ENCODE measurements at places on chromosomes 1 and 21. TPM values are rescaled to one million over a fixed set of nuclear protein-coding genes. Genes with fewer than 3 reads are reported as not detected.

GRCh38 chr1:159783724-159784123 is 3.0 kb downstream of the DUSP23 start:
- no peak for DNase-seq

DNA sequence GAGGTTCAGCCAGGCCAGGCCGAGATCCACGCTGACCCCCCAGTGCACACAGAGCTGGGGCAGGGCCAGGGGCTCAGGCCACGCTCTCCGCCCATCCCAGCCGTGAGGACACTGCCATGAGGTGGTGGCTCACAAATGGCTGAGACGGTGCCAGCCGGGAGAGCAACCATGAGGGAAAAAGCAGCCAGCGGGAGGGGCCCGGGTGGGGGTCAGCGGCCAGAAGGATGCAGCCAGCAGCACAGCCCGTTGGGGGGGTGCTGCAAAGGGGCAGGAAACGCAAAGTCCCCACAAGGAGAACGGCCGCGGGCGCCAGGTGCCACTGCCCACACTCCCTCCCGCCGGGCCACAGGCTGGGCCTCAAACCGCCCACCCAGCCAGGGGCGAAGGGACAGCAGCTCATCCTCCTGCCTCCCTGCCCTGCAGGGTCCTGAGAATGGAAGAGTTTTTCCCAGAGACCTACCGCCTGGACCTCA is 8.3 kb downstream of the TTLL10 start:
- DNase-seq: no peak

DNA sequence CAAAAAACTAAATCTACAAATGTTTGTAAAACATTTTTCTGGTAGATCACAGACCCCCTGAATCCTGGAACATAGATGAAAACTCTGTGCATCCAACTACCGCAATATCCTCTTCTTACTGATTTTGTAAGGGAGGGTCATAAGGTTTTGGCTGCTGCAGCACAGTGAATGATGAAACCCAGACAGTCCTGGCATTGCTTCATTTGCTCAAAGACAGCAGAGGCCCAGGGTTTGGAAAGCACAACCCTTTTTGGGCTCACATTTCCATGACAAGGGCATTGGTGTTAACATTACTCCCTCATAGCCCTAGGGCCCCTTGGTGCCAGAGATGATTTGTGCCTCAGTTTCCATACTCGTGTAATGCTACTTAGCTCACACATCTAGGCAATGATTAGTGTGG is 51.2 kb downstream of the PLXNA2 start:
- no peak for DNase-seq

DNA sequence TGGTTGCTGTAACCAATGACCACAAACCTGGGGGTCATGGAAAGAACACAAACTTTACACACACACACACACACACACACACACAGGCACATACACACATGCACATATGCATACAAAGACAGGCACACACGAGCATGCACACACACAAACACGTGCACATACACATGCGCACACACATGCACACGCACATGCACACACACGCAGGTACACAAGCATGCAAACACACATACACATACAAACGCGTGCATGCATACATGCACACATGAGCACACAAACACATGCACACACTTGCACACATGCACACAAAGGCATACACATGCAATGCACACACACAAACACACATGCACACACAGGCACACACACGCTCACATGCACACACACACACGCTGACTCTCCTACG is 44.0 kb downstream of the UBASH3A start:
- no peak for DNase-seq

DNA sequence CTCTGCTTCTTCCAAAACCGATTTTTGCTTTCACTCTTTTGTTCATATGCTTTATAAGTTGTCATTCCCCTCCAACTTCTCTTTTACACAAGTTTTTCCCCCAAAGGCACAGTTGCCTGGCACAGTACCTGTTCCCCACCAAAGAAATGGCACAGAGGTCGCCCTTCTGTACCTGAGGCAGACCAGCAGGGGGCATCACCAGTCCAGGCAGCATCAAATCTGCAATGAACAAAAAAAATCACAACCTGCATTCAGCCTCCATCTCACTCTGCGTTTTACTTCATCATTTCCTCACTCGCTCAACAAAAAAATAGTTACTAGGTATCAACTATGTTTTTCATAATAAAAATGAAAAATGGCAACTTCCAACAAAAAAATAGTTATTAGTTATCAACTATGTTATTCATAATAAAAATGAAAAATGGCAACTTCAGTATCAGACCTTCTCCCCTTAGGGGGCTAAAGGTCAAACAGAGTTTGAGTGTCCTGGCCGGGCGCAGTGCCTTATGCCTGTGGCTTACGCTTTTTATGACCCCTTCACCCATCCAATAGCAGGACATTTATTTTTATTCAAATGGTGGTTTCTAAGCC is 4.1 kb downstream of the EIF2D start:
- no peak for DNase-seq

GRCh38 chr1:55363268-55363667 is 148.1 kb upstream of the USP24 start:
- DNase-seq: no peak

The CNIH3 gene
- total RNA-seq: 3.8 TPM

GRCh38 chr1:180299479-180300221 is 69.6 kb downstream of the LHX4 start:
- no peak for DNase-seq

GRCh38 chr1:58903514-58904298 is 119.9 kb upstream of the JUN start:
- DNase-seq: peak; percentile 90

DNA sequence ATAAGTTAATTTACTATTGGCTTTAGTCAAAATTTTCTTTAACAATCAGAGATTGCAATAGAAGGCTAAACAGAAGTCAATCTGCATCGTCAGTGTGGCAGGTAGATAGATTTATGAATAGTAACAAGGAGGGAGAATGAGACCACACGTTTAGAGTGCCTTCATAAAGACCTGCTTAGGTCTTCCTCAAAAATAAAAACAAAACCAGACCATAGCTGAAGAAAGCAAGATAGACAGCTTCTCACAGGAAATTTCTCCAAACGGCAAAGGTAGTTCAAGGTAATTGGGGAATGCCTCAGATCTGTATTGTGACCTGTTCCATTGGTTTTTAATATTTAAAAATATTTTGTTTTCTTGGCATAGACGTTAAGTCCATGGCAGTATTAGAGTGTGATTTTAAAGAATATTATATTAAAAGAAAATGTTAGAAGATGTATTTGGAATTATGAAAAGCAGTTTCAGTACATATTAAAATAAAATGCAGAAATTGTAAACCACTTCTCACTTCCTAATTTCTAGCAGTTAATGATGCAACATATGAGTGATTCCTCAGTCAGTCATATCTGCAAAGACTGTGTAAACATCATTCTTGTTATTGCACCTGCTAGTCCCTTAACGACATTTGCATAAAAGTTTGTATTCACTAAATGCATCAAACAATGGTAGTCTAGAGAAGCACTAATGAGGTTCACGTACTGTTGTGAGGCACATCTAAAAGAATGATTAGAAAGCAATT is 278.0 kb downstream of the HLX start:
- no peak for DNase-seq

DNA sequence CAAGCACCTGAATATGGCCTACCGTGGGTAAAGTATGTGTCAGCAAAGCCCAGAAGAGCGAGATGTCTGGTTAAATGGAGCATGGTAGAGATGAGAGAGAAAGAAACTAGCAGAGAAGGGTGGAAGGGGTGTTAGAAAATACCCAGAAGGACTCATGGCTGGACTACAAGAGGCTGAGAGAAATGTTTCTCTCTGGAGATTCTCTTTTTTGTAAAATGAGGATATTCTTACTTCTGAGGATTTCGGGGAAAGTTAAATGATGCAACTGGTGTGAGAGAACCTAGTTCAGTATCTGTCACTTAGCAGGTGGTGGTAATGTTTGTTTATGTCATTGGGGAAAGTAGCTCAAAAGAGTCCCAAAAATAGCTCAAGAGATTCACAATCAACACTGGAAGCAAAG is 7.2 kb upstream of the EPS15 start:
- DNase-seq: no peak

- no peak for DNase-seq
Measured at GRCh38 chr1:40710581-40711315, 19.2 kb downstream of the NFYC start.

DNA sequence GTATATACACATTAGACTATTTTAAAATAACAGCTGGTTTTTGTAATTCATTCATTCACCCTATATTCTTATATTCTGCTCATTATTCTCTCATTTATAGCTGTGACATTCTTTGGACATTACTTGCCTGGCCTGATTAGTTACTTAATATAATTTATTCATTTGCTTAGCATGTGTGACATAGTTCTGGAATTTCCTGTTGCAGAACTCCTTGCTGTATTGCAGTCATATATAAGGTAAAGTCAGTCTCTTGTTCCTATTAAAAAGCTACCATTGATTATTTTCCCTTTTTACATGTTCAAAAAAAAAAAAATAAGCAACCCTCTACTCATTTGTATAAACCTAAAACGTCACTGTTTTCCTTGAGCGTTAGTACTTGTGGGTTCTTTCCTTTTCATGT is 23.9 kb downstream of the GNAT2 start:
- DNase-seq: no peak

The GBP6 gene
- total RNA-seq: 0.44 TPM

DNA sequence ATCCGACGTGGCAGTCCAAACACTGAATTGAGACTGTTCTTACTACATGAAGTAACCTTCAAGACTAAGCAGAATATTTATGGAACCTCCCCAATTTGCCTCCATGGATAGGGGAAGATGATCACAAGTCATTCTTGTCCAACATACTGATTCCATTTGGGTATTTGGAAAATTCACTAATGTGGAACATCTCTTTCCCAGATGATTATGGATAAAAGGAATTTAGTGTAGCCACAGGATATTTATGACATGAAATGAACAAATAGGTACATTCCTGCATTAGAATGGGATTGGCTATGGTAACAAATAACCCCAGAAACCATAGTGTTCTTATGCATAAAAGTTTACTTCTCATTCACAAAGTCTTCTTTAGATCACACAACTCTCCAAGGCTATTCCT is 40.2 kb upstream of the SGIP1 start:
- no peak for DNase-seq

GRCh38 chr1:185965870-185966269 is 231.7 kb downstream of the HMCN1 start:
- DNase-seq: no peak

The SPATA6 gene
- total RNA-seq: 34.7 TPM

- DNase-seq: no peak
Measured at GRCh38 chr1:220291580-220291979, 19.3 kb upstream of the RAB3GAP2 start.

The TMOD4 gene
- 0.73 TPM for total RNA-seq

GRCh38 chr1:30768159-30768829 is 10.7 kb upstream of the LAPTM5 start:
- no peak for DNase-seq

- DNase-seq: no peak
Measured at GRCh38 chr1:59070610-59071009, 226.3 kb upstream of the FGGY start.

GRCh38 chr1:166340709-166341108 is 173.9 kb upstream of the FAM78B start:
- DNase-seq: no peak

DNA sequence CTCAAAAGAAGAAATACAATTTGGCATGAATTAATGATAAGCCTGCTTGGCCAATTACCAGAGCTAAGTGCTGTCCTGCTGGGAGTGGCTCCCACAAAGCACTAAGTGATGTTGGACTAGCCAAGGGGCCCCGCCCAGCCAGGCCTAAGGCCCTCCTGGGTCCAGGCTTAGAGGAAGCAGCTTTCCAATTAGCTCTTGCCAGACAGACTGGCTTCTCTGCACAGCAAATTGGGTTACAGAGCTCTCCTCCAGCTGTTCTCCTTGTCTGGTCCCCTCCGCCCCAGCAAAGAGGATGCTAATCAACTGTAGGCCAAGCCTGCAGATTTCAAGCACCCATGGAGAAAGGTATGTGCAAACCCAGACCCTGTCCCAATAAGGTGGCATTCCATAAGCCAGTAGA is 151.9 kb downstream of the DMRTA2 start:
- DNase-seq: no peak

GRCh38 chr1:160089883-160090282 is 8.5 kb downstream of the IGSF8 start:
- DNase-seq: no peak

GRCh38 chr1:56081173-56081572 is 498.2 kb downstream of the PLPP3 start:
- no peak for DNase-seq

GRCh38 chr1:6420454-6421042 is 829 bp upstream of the HES2 start:
- DNase-seq: no peak

DNA sequence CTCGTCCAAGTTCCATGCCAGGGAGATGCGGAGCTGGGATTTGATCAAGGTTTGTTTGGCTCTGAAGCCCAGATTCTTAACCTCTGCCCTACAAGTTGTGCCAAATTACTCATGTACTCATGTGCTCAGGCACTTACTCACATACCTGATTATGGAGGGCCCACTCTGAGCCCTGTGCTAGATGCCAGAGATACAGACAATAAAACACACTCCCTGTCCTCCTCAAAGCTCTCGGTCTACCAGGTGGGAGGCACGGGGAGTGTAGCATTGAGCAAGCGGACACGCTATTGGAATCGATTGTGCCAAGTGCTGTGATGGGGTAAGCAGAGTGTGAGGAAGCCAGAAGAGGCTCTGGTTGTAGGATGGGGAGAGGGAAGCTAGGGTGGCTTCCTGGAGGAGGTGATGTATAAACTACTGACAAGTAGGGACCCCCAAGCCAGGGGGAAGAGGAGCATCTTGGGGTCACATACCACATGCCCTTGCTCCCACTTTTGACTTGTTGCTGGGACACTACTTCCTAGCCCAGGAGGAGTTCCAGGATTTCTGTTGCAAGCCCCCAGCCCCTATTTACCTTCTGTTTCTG is 49.8 kb upstream of the IFNLR1 start:
- DNase-seq: no peak

GRCh38 chr1:198424441-198424840 is 116.0 kb downstream of the ATP6V1G3 start:
- DNase-seq: no peak

The HPCAL4 gene
- not detected for total RNA-seq

DNA sequence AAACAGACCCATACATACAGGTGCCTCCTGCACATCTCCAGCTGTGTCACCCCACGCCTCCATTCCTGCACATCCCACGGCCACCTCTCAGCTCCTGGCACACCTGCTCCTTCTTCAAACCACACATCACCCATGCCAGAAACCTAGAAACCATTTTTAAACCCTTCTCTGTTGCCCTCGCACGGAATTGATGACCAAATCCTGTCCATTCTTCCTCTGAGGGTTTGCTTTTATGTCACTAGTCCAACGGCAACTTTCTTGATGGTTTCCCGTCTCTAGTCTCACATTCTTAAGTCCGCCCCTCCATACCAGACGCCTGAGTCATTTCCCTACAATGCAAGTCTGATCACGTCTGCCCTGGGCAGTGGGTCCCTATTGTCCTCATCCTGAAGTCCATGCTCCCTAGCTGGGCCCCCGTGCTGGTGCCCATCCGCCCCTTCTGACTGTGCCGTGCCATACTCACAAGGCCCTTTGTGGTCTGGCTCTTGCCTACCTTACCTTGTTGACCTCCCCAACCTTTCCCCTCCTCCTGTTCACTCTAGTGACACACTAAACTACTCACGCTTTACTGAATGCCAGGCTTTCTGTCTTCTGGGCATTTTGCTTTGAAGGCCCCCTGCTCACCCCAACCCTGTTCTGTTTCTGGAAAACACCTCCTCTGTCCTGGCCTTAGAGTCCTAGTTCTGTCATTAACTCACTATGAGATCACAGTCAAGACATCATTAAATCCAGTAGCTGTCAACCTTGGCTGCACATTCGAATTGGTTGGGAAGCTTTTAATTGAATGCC is 17.6 kb downstream of the SLC2A1 start:
- no peak for DNase-seq
